HS-5 (cell line): ENCODE measurements at places on chromosomes 11 and 22.

- no peak for DNase-seq
Measured at GRCh38 chr22:47597041-47597440, 834.6 kb downstream of the TBC1D22A start.

- no peak for DNase-seq
Measured at GRCh38 chr22:24500277-24500820, 5.2 kb downstream of the UPB1 start.

GRCh38 chr11:8937659-8938058 lies 4.9 kb upstream of the C11orf16 start:
- DNase-seq = no peak

GRCh38 chr22:23058063-23058462 lies 12.3 kb upstream of the GNAZ start:
- DNase-seq = no peak

DNA sequence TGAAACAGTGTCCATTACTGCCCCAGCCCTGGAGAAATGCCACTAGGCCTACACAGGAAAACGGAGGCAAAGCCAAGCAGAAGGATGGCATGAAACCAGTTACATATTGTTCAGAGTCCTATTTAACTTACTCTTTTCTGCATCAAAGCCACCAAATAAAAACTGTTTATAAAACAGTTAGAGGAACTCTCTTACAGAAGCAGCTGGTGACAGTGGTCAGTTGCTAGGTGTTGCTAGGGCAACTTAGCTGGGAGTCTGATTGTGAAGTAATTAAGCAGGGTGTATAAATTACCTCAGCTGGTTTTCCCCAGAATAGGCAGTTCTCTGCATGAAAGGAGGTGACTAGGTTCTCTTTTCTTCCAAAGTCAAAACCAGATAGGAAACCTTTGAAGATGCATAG lies 115.6 kb upstream of the ZBED5 start:
- no peak for DNase-seq

- no peak for DNase-seq
Measured at GRCh38 chr11:11582011-11582701, 39.6 kb downstream of the GALNT18 start.

- DNase-seq = no peak
Measured at GRCh38 chr11:111541254-111542061, 938 bp downstream of the LAYN start.

- DNase-seq = no peak
Measured at GRCh38 chr11:121431820-121432526, 20.1 kb upstream of the SORL1 start.

DNA sequence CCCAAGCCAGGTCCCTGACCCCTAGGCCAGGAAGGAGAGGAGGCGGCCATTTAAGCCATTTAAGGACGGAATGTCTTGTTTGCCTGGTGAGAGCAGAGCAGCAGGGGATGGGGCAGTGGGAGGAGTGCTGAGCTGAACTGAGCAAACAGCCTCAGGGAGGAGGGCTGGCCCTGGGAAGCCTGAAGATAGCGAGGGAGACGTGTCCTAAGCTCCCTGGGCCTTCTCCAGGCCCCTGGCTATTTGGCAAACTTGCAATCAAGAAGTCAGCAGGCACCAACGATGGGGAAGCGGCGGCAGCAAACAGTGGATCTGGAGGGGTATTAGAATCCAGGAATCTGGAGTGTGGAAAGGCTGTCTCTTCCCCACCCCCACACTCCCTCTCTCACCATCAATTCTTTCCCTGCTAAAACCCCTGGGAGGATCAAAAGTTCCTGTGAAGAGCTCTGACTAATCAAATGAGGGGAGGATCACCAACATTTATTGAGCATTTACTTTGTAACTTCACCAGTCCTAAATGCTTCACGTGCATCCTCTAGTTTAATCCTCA lies 8.8 kb downstream of the BCL9L start:
- DNase-seq = no peak

DNA sequence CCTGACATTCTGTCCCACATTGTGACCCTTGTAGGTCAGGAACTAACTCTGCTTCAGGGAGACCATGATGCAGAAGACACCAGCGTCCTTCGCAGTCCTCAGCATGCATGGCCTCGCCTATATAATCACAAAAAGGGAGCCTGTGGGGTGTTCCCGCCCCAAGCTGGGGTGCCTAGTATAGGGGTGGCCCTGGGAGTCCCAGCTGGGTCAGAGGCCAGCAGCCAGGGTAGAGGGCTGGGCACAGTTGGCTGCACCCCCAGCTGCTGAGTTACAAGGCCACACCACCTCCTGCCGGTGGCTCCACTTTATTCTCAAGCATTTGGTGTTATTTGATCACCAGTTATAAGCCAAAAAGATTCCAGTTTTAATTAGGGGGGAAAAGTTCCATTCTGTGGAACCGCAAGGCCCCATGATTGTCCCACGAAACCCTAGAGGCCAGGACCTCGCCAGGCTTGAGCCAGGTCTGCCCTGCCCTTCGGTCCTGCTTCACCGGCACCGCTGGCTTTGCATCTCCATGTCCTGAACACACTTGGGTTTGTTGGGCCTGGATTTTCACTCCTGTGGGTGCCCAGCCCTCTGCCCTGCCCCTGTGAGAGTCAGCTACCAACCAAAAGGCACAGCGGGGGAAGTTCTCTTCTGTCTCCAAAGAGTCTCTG lies 15.0 kb upstream of the GNB1L start:
- DNase-seq = no peak

- DNase-seq = no peak
Measured at GRCh38 chr11:8381343-8381742, 117.7 kb upstream of the LMO1 start.

GRCh38 chr11:35785287-35786167 lies 123.0 kb downstream of the TRIM44 start:
- DNase-seq = no peak

- no peak for DNase-seq
Measured at GRCh38 chr11:68447015-68447801, 13.3 kb upstream of the PPP6R3 start.

GRCh38 chr11:46114961-46115360 lies 6.3 kb downstream of the PHF21A start:
- no peak for DNase-seq

GRCh38 chr11:75302371-75302770 lies 49.1 kb downstream of the ARRB1 start:
- no peak for DNase-seq

DNA sequence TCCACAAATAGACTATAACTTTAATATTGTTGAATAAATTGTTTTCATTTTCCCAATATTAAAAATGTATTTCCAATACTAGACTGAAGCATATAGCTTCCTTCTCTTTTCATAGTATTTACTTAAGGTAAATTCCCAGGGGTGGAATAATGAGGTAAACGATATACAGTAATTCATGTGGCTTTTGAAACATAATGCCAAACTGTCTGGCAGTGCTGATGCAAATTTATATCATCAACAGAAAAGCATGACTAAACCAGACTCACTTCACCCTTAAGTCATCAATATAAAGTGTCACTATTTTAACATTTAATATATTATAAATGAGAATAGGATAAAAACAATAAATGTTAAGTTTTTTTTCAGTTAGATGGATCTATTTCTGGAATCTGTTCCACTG lies 13.6 kb downstream of the C2CD3 start:
- DNase-seq = no peak

DNA sequence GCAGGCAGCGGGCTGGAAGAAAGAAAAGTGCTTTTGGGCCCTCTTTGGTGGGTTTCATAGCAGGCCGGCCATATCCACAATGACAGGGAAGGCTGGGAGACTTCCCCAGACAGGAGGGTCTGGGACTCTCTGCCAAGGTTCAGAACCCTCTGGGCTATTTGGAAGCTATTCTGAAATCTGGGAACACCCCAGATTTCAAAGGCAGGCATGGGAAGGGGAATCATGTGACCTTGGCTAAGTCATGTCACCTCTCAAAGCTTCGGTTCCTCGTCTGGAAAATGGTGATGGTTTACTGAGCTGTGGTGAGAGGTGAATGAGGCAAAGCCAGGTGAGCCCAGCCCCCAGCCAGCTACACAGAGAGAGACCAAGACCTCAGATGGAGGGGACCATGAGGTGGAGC lies 4.6 kb downstream of the CASTOR1 start:
- DNase-seq = no peak

GRCh38 chr22:16959345-16959930 lies 48.6 kb downstream of the GAB4 start:
- no peak for DNase-seq

- no peak for DNase-seq
Measured at GRCh38 chr11:93208663-93209270, 11.0 kb upstream of the SLC36A4 start.

DNA sequence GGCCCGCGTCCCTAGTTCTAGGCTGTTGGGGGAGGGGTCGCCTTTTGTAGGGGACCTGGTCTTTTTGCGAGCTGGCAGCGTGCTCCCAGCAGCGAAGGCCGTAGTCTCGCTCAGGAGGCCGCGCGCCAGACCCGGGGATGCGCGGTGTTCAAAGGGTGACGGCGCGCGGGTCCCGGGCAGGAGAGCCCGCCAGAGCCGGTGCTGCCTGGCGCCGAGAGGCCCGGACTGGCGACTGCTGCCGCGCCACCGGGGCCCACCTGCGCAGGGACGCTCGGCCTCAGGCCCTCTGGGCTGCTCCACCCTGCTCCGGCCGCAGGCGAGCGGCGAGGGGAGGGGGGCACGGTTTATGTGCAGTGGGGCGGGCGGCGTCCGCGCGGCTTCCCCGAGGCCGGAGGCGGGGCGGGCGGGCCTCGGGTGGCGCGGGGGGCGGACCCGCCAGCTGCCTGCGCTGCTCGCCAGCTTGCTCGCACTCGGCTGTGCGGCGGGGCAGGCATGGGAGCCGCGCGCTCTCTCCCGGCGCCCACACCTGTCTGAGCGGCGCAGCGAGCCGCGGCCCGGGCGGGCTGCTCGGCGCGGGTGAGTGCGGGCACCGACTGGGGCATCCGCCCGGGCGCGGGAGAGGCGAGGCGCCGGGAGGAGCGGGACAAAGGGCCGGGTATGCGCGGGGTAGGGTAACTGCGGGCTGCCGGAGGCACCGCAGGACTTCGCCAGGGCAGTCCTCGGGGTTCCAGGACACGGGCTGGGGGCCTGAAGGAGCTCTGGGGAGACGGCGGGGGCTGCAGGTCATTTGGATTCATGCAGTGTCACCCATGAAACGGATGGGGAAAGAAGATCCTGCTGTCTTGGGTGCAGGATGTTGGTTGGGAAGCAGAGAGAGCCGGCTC lies at the start of gene PRSS23:
PRSS23 (plus strand) TSS at position 467 of the 884 bp plus-strand sequence. CDS start 7,102 bp downstream, outside the sequence.
- no peak for DNase-seq

GRCh38 chr22:42388130-42388797 lies 43.9 kb downstream of the NFAM1 start:
- DNase-seq = no peak

GRCh38 chr22:38501797-38502672 lies 4.1 kb downstream of the DDX17 start:
- no peak for DNase-seq

DNA sequence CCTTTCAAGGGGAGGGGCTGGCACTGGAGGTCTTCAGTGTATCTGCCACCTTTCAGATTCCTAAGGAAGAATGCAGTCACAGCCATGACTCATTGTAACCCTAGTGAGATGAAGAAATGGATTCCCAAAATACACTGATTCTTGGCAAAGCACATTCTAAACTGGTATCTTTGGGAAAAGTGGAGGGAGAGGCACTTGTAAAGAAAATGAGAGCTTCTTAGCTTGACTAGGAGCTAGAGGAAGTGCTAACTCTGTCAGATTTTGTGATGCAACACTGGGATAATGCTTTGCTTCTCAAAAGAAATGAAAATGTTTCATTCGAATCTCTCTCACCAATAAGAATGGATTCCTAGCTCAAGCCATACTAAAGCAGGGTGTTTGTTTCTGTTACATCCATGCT lies 14.3 kb downstream of the NRIP3 start:
- DNase-seq = peak; percentile 38

DNA sequence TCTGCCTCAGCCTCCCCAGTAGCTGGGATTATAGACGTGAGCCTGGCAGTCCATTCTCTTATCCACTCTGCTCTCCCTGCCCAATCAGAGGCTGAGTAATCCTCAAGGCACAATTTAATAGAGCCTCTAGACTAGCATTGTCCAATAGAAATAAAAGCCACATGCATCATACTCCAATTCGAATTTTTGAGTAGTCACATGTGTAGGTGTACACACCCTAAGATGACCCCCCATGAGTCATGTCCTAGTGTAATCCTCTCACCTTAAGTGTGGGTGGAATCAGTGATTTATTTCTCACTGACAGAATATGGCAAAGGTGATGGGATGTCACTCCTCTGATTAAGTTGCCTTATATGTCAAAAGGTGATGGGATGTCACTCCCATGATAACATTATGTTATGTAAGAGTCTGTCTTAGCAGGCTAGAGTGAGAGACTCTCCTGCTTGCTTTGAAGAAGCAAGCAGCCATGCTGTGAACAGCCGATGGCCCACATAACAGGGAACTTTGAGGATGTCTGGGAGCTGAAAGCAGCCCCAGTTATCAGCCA lies 61.3 kb downstream of the MN1 start:
- no peak for DNase-seq

- no peak for DNase-seq
Measured at GRCh38 chr11:535210-535518, 212 bp downstream of the HRAS start.

GRCh38 chr22:25508161-25508560 lies 56.3 kb upstream of the GRK3 start:
- DNase-seq = no peak

GRCh38 chr11:117881217-117881616 lies 4.8 kb upstream of the FXYD6 start:
- no peak for DNase-seq

DNA sequence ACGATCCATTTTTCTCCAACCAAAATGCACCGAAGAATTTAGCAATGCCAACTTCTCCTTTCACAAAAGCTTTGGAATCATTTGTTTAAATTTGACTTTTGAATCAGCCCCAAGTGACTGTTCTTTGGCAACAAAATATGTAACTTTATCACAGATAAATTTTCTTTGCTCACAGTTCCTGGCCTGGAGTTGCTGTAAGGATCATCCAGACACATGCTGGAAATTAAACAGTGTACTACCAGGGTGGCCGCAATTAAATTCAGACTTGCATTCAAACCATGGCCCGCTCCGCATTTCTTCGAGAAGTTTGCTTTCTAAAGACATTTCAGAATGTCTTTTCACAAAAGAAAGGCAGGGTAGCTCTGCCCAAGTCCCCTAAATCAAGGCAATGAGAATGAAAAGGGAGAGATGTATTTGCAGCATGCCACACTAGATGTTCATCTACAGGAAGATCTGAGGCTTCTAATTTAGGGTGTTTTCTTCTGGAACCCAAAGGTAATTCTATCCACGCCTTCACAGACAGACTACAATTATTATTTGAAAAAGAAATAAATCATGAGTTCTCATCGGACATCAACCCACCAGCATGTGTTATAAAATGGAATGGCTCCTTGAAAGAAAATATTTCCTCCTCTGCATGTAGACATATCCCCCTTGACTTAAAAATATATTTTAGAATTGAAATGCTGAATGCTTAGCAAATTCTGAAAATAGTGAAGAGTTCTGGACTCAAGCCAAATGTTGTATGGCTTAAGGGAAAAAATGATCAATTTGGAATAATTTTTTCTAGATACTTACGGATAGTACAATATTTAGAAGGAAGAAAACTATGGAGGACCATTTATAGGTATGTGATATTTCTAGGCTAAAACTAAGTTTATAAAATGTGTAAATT lies 189.7 kb upstream of the BLID start:
- no peak for DNase-seq

- no peak for DNase-seq
Measured at GRCh38 chr22:23847991-23848864, 9.4 kb upstream of the DERL3 start.

- peak; percentile 29 for DNase-seq
Measured at GRCh38 chr11:93084727-93085505, 112.9 kb downstream of the SLC36A4 start.
